Right atrium auricular region (tissue), 2 donors: ENCODE measurements at places on chromosomes 7 and 10. TPM values are rescaled to one million over a fixed set of nuclear protein-coding genes. Genes with fewer than 3 reads are reported as not detected.

The MYO1G gene
- total RNA-seq, result 0.78 TPM

GRCh38 chr10:59894114-59894513 is 12.2 kb downstream of the CCDC6 start:
- peak overlapping the region; percentile 69 for H3K27ac ChIP-seq
- H3K36me3 ChIP-seq, result no peaks in the 10 kb centered on the region
- H3K27me3 ChIP-seq, result no peaks in the 10 kb centered on the region
- H3K4me3 ChIP-seq, result no peak overlapping the region
- DNase-seq, result no peak

The TRIM56 gene
- total RNA-seq, result 15.2 TPM

GRCh38 chr7:28806841-28807240 is 151.3 kb downstream of the TRIL start:
- no peaks in the 10 kb centered on the region for H3K27me3 ChIP-seq
- H3K4me3 ChIP-seq, result no peak overlapping the region

- DNase-seq, result no peak
- no peaks in the 10 kb centered on the region for H3K27me3 ChIP-seq
- H3K27ac ChIP-seq, result no peak overlapping the region
- no peak overlapping the region for H3K4me3 ChIP-seq
- peaks cover 22% of the 10 kb centered on the region for H3K4me1 ChIP-seq
These were observed 67.6 kb downstream of the C10orf120 start for GRCh38 chr10:122632031-122632430.

The WNT8B gene
- not detected for total RNA-seq

The ELFN1 gene
- 6.5 TPM for total RNA-seq

The MKI67 gene
- total RNA-seq, result 0.35 TPM

DNA sequence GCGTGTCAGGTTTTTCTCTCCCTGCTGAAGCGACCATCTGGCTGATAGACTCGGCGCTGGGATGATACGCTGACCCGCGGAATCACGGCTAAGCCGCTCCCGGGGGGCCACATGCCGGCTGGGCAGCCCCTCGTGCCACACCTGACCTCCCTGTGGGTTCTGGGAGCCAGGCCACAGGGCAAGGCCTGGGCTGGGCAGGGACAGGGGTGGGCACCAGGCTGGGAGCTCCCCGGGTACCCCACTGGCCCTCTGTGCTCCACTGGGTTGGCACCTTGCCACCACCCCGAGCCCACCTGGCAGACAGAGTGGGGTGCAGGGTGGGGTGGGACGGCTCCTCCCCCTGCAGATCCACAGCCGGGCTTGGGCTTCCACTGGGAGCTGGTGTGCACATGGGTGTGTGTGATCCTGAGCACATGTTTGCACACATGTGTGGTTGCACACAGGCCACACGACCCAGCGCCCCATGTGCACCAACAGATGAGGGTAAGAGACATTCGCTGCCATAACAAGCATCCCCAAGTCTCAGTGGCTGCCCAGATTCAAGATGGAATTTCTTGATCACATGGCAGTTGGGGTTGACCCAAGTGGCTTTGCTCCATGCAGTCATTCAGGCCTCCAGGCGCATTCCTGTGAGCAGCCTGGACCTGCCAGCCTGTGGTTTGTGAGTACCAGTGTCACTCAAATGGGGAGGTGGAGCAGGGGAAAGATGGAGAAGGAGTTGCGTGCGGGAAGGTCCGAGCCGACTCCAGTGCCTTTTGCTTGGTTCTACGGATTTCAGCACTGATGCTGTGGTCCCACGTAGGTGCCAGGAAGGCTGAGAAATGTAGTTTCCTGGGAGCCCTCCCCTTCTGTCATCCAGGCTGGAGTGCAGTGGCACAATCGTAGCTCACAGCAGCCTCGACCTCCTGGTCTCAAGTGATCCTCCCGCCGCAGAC is 79.7 kb downstream of the UNCX start:
- H3K27me3 ChIP-seq, result no peaks in the 10 kb centered on the region
- H3K36me3 ChIP-seq, result no peaks in the 10 kb centered on the region
- H3K4me1 ChIP-seq, result no peaks in the 10 kb centered on the region
- H3K4me3 ChIP-seq, result no peak overlapping the region
- no peak overlapping the region for H3K27ac ChIP-seq
